T-helper 22 cell (primary cell): ENCODE measurements at places on chromosomes 7 and 10.

GRCh38 chr7:13508586-13508985, 480.9 kb downstream of the ETV1 start:
- DNase-seq = no peak

- DNase-seq = no peak
Measured at GRCh38 chr10:131638049-131638879, 262.5 kb upstream of the PPP2R2D start.

DNA sequence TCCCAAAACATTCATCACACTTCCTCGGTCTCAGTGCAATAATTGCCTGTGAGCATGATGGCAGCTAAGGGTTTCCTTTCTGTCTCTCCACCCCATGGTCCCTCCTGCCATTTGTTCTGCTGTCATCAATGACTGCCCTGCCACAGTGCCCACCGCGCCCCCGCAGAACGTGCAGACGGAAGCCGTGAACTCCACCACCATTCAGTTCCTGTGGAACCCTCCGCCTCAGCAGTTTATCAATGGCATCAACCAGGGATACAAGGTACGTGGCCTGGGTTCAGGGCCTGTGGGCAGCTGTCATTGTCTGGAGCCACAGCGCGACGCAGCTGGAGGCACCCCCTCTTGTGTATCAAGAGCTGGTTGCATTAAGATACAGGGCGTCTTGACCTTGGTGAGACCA, 632.9 kb upstream of the FOXK1 start:
- no peak for DNase-seq

GRCh38 chr10:122487174-122487765, 25.9 kb downstream of the HTRA1 start:
- no peak for DNase-seq

DNA sequence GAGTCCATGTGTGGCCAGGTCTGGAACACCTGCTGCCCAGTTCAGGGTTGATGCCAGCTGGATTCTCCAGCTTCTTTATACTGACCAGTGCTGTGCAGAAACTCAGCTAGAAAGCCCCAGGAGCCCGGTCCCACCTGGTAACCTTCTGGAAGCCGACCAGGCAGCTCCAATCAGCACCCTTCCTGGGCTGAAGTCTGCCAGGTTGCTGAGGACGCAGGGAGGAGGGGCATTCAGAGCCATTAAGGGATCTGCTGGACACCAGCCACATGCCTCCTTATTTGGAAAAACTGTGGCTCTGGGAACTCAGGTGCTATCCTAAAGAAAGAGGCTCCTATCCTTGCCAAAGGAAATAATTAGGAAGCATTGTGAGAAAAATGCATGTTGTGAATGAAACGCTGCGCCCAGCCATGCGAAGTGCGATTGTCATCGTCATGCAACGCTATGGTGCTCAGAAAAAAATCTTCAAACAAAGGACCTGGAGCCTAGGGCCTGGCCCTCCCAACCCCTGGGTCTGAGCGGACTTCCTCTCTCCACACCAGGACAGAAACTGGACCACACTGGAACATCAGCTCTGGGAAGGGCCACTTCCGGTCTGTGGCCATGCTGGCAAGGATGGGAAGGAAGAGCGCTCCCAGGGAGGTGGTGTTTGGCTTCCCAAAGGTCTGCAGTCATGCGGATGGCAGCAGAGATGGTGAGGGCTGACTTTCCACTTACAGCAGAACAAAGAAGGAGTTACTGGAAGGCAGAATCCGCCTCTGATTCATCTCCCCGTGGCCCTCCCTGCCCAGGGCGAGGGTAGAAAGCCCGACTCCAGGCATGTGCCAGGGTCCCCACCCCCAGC, 90.1 kb downstream of the FAM53B start:
- no peak for DNase-seq
